Naive B cell (primary cell): ENCODE measurements at places on chromosomes 5 and 9.

DNA sequence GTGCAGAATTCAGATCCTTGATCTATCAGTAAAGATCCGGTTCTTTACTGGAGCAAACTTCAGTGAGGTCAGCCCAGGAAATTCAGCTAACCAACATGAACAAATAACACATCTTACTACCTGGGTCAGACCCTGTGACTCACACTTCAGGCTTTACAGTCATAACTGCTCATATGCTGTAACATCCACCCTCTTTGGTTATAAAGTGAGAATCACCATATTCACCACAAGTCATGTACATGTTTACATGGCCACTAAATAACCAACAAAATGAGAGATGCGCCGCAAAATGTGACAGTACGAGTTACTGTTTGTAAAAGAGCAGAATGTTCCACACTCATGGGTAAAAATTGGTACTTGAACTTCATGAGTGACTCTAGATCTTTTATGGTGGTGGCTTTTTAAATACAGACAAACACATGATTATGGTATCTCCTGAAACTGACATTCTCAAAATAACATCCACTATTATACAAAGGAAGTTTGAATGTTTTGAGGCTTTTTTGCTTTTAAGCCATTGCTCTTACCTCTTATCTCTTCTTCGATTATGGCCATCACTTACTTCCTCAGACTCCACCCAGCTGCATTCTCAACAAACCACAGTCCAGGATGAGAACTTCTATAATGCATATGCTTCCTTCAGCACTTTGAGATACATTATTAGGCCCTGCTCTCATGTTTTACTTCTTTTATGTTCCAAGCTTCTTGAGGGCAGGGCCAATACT, 516.6 kb downstream of the RAB3C start:
- DNase-seq = no peak

GRCh38 chr9:14383294-14383693, 69.4 kb upstream of the NFIB start:
- no peak for DNase-seq

DNA sequence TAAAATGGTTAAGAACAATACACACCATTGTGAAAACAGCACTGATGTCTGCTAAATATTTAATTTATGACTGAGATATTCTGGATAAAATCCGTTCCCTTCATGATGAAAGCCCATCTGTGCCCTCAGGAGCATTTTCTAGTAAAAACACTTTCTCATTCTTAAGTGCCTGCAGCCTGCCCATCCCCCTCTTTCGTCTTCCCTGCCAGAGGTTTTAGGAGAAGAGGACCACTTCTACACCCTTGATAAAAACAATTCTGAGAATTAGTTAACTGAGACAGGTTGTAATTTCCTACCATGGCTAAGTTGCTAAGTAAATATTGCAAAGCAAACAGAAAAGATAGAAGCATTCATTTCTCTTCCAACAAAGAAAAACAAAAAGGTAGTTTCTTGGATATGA, 272.6 kb downstream of the ATPSCKMT start:
- DNase-seq = no peak

DNA sequence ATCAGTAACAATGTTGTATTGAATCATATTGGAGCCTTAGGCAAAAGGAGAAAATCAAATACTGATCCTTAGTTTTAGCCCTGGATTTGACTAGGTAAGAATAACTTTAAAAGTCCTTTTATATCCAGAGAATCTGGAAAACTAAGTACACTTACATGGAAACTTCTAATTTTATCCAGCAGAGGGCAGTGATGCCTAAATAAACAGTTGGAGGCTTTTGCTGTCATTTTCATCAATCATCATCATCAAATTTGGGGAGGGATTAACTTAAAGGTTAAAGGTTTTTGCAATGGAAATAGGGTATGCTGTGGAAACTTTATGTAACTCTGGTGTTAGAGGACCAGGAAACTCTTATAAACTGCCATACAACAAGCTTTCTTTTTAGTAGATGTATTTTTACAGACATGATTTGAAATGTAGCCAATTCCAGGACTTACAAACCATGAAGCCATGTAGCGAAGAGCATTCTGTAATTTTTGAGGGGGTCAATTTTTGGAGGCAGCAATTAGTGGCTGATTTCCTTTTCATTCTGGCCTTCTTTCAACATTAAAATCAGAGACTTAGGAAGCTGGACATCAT, 112.7 kb downstream of the OSTF1 start:
- DNase-seq = no peak

- DNase-seq = no peak
Measured at GRCh38 chr9:133528876-133529241, 4.1 kb upstream of the MYMK start.

- no peak for DNase-seq
Measured at GRCh38 chr5:179771311-179771895, 22.4 kb upstream of the LTC4S start.

- no peak for DNase-seq
Measured at GRCh38 chr9:28820741-28821140, 1247.5 kb upstream of the C9orf72 start.

DNA sequence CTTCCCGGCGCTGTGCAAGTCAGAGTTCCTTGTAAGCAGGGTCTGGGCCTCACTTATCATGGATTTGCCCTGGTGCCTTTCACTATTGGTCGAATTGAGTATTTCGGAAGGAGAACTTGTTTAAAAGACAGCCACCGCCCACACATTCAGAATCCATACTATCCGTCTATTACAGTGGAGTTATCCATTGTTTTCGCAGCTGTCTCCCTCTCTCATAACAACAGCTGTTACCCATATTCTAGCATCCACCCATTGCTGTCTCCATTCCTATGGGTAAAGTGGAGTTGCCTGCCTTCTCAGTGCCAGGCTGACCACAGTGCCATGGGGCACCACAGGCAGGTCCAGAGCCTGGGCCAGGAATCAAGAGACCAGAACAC, 20.2 kb downstream of the FAXDC2 start:
- no peak for DNase-seq

DNA sequence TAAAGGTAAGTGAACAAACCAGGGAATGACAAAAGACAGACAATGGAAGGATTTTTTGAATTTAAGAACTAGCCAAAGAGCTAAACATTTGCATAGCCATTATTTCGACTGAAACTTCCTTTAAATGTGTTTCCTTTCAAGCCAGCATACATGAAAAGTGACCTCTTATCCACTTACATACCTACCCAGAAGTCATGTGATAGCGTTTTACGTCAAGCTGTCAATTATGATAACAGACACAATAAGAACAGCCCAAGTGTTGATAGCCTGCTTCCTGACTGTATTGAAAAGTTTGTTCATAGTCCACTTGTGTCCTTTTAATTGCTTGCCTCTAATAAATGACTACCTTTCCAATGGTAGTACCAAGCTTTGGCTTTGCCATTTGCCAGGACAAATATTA, 206.0 kb downstream of the NFIB start:
- DNase-seq = no peak

DNA sequence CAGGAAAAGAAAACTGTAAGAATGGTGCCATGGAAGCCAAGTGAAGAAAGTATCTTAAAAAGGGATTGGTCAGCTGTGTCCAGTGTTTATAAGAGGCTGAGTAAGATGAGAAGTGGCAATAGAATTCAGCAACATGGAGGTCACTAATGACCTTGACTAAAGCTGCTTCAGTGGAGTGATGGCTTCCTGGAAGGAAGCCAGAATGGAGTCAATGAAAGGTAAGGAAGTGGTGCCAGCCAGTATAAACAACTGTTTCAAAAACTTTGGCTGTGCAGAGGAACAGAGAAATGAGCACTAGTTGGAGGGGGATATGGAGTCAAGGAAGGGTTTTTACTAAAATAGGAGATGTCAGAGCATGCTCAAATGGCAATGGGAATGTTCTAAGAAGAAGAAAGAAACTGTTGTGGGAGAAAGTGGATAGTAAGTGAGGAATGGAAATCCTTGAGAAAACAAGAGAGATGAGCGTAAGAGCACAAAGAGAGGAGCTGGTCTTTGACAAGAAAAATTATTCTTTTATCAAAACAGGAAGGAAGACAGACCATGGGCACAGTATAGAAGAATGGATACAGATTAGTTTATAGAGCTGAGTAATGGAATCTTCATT, 11.1 kb upstream of the NRG2 start:
- DNase-seq = no peak

DNA sequence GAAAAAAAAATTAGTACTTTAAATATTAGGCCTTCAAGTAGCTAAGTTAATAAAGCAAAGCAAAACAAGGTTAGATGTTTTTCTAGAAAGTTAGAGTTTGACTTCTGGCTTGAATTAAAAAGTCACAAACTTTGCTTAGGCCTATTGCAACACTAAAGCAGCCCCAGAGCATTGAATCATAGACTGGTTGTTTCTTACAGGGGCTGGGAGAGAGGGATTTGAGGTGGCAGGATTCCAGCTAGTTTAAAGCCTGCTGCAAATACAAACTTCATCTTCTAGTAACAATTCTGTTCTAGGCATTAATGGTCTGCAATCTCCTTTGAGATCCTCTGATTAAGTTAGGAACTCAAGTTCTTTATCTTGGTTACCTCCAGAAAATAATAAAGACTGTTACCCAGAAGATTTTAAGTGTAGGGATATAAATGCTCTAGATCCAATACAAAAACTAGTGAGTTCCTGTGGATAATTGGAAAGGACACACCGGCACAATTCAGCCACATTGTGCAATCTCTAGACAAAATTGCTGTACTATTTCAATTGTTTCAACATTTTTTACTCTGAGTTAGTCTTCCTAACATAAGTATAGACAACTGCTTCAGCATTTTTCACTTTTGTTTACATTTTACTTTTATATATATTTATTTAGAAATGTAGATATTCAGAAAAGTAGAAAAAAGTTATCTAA, 12.6 kb downstream of the OR13C5 start:
- DNase-seq = no peak

- DNase-seq = no peak
Measured at GRCh38 chr5:69516769-69517168, 24.2 kb downstream of the OCLN start.

- DNase-seq = no peak
Measured at GRCh38 chr5:29963956-29964355, 1229.5 kb upstream of the CDH6 start.

- no peak for DNase-seq
Measured at GRCh38 chr5:153700940-153701339, 210.5 kb downstream of the GRIA1 start.

GRCh38 chr5:142585451-142585850, 100.4 kb downstream of the FGF1 start:
- DNase-seq = no peak

- no peak for DNase-seq
Measured at GRCh38 chr9:136578626-136578914, 32.7 kb upstream of the NOTCH1 start.

- no peak for DNase-seq
Measured at GRCh38 chr5:68744206-68744605, 349.6 kb upstream of the SLC30A5 start.

- no peak for DNase-seq
Measured at GRCh38 chr5:43514471-43514815, 505 bp downstream of the C5orf34 start.

DNA sequence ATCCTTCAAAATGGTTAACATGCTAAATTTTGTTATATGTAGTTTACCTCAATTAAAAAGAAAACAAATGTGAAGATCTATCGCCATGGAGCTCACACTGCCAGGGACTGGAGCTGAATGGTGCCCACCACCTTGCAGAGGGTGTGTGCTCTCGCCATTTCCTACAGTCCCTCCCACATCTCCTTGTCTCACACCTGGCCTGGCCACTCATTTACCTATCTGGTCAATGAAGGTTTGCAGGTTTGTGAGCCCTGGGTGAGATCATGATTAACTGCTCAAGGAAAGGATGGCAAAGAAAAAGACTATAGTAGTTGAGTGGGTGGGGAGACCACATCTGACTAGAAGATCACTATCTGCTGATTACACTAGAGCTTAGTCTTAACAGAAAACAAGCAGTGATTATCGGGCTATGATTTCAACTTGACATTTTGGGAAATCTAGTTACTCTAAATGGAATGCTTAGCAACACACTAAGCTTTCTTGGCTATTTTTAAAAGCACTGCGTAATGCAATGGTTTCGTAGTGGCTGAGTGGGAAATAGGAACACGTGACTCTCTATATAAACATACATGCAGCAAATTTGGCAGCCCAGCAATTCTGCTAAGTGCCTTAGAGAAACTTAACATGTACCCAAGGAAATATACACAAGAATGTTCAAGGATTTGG, 27.3 kb downstream of the PUM3 start:
- DNase-seq = no peak

- no peak for DNase-seq
Measured at GRCh38 chr9:111051400-111051799, 13.1 kb upstream of the LPAR1 start.

DNA sequence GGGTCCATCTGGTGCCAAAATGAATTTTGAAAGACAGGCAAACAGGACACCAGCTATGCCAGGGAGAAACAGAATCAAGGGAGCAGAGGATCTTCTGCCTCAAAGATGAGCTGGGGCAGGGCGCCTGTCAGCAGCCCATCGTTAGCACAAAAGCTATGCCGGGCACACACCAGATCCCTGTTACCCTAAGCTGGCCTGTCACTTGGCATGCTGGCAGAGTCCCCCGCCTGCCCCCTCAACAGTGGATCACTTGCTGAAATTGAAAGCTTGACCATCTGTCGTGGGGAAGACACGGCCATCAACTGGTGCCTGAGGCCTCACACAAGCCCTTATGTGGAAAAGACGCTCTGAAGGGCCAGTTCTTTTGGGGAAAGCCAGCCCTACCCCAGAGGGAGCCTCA, 256.4 kb downstream of the EBF1 start:
- DNase-seq = no peak

GRCh38 chr5:136104306-136104965, 28.2 kb upstream of the SMAD5 start:
- no peak for DNase-seq

DNA sequence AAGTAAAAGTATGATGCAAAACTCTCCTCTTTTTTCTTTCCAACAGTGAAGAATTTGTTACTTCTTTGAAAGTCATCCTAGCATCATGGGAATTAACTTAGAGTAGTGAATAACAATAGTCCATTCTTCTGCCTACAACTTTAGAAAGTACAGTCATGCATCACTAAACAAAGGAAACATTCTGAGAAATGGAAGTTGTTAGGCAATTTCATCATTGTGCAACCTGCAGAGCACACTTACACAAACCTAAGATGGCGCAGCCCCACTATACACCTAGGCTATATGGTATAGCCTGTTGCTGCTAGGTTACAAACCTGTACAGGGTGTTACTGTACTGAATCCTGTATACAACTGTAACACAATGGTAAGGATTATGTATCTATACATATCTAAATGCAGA, 1209.3 kb upstream of the C9orf72 start:
- DNase-seq = no peak

GRCh38 chr5:6615034-6615815, 17.6 kb downstream of the NSUN2 start:
- DNase-seq = no peak

DNA sequence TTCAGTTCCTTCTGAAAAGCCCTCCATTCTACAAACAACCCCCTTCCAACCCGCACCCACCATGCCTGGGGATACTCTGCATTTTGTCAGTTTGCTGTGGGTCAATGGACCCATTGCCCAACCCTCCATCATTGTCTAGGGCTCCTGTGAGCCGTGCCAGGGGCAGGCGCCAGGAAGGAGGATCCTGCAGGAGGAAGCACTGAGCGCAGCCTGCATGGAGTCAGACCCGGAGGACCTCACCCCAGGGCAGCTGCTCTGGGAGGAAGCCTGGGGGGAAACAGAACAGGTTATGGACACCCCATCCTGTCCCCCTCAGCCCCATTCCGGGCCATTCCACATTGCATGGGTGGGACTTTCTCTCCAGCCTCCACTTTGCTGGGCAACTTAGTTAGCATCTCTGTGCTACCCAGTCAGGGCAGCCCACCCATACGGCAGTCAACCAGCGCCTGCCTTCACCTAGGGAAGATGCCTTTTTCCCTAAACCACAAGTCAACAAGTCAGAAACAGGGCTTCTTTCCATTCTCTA, 48.6 kb upstream of the VDAC1 start:
- DNase-seq = no peak

GRCh38 chr9:36731068-36731956, 158.6 kb downstream of the MELK start:
- DNase-seq = peak; percentile 45
